Epithelial cell of prostate (primary cell): ENCODE measurements at places on chromosomes 7 and 10.

- DNase-seq = no peak
Observed at GRCh38 chr10:77855404-77856155, 71.0 kb downstream of the DLG5 start.

DNA sequence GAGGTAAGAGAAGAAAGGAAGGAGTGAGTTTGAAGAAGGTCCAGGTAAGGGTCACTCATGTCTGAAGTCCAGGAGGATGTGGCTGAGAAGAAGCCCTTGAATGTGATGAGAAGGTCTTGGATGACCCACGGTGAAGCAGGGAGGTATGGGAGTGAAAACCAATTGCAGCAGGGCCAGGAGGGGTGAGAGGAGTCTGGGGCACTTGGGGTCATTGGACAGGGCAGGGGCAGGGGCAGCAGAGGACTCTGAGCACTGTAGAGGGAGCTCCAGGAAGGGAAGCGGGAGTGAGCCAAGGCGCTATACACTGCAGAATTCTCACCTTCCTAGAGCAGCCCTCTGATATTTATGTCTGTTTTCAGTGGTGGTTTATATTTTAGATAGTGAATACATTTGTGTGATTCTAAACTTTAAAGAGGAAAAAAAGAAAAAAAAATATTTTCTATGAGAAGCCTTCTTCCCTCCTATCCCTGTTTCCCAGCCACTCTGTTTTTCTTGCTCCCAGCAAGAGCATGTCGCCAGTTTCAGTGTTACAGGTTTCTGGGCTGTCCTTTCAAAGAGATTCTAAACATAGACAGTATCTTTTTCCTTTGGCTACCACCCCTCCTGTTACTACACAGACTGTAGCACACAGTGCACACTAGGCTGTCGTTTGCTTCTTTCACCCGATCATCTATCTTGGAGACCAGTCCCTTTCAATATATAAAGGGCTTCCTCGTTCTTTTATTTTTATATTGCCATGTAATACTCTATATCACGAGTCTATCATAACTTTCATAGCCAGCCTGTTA is 24.5 kb downstream of the BLVRA start:
- no peak for DNase-seq

DNA sequence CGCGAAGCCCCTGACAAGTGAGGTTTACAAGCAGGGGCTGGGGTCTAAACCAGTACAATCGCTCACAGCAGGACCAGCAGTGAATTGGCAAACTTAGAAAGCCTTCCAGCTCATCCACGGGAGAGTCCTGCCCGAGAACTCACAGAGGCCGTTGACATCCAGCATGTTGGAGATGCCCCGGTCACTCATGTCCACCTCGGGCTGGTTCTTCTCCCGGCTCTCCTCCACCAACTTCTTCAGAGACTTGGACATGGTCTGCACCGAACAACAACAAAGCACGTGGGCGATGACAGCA is 447 bp downstream of the RSU1 start:
- DNase-seq = no peak

GRCh38 chr7:95553939-95554338 is 42.4 kb downstream of the PDK4 start:
- DNase-seq = no peak

- DNase-seq = no peak
Observed at GRCh38 chr7:116548506-116548905, 23.7 kb downstream of the CAV1 start.

- no peak for DNase-seq
Observed at GRCh38 chr10:86260564-86260963, 106.0 kb downstream of the GRID1 start.

DNA sequence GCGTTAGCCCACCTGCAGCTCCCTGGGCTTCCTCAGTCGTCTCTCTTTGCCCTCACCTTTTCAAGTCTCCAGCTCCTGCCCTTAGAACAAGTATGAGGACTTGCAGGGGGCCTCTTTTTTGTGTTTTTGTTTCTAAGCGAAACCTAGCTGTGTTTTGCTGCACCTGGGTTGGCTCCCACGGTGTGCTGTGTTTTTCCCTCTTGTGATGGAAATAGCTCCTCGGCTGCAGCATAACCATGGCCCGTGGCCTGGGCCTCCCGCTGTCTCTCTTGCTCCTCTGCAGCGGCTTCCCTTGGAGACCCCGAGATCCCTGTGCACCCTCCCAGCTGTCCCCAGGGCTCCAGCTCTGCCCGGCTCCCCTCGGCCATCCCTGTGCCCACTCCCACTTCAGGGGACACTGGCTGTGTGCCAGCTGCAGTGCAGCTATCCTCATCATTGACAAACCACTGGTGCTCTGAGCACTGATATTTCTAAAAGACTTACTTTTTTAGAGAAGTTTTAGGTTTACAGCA is 75.6 kb upstream of the TCERG1L start:
- no peak for DNase-seq

DNA sequence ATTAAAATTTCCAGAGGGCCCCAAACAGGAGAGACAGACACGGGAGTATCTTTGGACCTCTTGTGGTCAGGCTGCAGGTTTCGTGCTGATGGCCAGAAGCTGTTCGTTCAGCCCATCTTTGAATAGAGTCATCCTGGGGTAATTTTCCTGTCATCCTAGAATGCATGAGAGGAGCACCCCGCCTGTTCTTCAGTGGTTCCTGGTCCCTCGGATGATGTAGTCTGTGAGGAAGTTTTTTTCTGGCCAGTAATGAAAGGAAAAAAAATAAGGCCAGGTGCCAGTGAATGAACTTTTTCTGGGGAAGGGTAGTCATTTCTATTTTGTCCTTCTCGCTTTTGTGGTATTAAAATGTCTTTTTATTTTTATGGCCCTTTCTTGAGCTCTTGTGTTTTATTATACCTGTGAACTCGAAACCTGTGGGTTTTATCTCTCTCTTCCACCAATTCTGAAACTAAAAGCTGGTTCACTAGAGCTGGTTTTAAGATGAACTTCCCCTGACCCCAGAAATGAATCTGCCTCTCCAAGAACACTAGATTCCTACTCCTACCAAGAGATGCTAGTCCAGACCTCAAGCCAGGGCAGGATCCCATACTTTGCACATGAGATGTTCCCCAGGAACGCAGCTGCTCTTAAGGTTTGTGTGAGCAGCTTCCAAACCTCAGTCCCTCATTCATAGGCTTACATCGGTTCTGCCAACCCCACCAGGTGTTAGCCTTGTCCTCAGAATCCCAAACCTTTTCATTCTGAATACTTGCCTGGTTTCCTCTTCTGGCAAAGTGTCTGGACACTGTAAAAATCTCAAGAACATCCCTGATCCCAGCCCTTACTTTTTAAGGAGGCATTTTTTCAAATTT is 15.4 kb upstream of the MEST start:
- DNase-seq = no peak

DNA sequence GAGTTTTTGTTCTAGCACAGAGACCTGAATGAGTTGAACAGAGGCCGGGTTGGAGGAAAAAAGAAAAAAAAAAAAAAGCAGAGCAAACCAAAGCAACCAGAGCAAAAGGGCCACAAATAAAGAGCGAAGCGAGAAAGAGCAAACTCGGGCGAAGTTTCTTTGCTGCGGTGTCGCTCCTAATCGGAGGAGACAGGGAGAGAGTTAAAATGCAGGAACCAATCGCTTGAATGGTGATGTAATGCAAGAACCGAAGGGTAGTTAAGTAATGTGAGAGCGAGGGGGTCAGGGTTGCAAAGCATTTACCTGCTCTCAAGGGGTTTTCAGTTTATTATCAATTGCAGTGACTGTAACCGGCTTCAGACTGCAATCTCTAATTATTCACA is 271.7 kb downstream of the TRIL start:
- no peak for DNase-seq

DNA sequence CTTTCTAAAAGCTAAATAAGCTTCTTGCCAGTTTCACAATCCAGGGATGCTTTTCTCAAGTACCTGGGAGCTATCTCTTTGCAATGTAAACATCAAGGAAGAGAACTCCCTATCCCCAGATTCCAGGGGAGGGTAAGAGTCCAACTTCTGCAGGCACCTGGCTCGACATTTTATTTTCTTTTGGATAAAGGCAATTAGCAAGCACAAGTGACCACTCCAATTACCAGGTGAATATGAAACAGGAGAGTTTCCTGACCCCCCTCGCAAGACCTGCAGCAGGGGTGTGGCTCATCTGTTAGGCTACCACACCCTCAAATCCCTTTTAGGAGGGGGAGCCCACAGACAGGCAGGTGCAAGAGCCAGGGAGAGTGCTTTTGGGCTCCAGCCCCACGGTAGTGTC is 28.6 kb upstream of the LANCL2 start:
- no peak for DNase-seq

- DNase-seq = no peak
Observed at GRCh38 chr7:136303162-136303561, 326.0 kb upstream of the MTPN start.

DNA sequence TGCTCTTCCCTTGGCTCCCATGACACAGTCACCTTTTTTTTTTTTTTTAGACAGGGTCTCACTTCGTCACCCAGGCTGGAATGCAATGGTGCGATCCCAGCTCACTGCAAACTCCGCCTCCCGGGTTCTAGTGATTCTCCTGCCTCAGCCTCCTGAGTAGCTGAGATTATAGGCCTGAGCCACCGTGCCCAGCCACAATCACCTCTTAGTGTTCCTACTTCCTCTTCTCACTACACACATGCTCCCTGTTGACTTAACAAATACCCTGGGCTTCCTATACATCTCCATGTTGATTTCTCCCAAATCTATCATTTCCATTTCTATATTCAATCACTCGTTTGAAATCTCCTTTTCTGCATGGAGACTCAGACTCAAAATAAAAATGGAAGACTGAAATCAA is 91.7 kb downstream of the CUBN start:
- DNase-seq = no peak

DNA sequence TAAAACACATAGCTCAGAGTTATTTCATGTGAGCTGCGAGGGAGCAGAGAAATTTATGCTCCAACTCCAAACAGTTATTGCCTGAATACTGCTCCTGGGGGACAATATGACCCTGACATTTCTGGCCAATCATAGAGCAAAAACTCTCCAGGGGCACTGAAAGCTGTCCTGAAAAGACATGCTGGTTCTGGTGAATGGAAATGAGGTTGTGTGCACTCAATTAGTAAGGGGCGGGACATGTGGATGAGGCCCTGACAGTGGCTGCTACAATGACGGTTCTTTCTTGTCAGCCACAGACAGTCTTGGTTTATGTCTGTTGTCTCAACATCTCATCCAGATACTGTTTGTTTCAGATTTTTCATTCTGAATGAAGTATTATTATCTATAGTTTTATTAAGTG is 151.8 kb downstream of the TWIST1 start:
- DNase-seq = no peak

- no peak for DNase-seq
Observed at GRCh38 chr7:153443032-153443701, 609.0 kb upstream of the DPP6 start.

DNA sequence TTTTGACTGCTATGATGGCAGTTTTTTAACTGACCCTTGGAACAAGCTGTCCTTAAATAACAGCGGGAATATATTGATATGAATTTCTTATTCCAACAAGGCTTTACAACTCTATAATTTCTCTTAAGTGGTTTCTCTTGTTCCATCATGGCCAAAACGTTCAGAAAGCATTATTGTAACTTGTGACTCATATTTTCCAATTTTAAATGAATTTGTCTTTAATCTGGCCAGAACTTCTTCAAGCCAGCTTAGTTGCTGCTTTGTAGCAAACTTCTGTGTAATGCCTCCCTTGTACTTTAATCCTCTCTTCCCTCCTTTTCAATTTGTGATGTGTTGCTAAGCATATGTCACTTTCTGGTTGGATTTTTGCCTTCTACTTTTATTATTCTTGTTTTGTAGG is 271.9 kb downstream of the KIF20B start:
- DNase-seq = no peak

GRCh38 chr7:95558864-95559263 is 37.5 kb downstream of the PDK4 start:
- DNase-seq = no peak

DNA sequence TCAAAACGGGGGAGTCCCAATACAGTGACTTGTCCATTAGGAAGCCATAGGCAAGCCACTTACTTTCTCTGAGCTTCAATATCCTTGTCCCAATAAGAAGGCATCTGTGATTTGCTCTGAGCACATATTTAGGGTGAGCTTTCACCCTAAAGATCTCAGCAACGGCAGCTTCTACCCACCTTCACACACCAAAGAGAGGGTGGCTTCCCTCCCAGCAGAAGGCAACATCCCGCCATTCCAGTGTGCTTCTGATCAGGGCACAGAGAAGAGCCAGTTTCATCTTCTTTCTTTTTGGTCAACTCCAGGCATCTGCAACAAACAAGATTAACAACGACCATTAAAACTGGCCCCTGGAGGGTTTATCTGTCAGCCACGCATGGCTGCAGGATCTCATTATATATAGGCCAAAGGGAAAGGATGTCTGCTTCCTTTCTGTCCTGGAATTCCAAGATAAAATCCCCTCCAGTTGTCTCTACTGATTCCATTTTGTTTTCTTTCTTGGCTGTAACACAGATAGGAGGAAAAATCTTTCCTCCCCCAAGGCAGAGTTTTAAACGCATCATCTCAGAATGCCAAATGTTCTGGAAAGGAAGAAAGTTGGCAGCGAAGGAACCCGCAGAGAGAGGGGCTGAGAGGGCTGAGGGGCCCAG is 491 bp upstream of the SH2D4B start:
- DNase-seq = no peak

GRCh38 chr7:88628363-88629085 is 131.0 kb upstream of the ZNF804B start:
- no peak for DNase-seq

DNA sequence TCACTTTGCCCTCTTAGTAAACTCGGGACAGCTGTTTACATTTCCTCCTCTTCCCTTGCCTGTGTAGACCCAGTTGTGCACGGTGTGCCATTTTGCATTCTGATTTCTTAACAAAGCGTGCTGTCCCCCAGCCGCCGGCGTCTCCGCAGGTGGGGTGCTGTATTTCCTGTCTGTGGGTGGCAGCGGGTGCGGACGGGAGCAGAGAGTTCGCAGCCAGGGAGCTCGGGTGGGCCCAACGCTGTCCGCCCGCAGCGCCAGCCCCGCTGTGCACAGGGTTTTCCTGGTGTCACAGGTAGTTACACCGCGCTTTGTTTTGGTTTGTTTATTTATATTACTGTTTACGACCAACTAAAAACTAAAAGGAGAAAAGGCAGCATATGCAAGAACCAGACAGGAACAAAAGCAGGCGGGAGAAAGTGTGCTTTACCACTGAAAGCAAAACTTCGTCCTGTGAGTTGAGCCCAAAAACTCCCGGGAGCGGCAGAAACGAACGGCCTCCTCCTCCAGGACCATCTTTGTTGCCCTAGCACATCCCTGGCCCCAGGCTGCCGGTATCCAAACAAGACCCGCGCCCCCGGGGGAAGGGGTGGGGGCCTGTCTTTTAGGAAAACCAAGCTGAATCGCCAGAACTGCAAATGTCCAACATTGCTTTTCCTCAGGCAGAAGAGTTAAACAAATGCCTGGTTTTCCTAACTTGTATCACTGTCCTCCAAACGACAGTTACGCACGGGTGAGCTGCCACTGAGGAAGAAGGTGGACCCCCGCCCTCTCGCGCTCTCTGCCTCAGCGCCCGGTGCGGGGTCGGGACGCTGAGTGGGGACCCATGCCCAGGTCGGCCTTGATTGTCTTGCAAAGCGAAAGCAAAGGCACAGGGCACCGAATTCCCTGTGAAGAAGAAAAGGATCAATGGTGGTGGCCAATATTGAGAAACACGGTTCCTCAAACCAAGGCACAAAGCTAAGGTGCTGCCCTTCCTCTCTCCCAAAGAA is 45.9 kb upstream of the DRGX start:
- no peak for DNase-seq
